ENCODE measurements at places on chromosomes 1 and 21.
A peak's percentile ranks its signal among the peaks of the same experiment; 100 is the strongest.

- DNase-seq: no peak
Observed at GRCh38 chr1:2438038-2438437, 25.7 kb upstream of the PEX10 start.

DNA sequence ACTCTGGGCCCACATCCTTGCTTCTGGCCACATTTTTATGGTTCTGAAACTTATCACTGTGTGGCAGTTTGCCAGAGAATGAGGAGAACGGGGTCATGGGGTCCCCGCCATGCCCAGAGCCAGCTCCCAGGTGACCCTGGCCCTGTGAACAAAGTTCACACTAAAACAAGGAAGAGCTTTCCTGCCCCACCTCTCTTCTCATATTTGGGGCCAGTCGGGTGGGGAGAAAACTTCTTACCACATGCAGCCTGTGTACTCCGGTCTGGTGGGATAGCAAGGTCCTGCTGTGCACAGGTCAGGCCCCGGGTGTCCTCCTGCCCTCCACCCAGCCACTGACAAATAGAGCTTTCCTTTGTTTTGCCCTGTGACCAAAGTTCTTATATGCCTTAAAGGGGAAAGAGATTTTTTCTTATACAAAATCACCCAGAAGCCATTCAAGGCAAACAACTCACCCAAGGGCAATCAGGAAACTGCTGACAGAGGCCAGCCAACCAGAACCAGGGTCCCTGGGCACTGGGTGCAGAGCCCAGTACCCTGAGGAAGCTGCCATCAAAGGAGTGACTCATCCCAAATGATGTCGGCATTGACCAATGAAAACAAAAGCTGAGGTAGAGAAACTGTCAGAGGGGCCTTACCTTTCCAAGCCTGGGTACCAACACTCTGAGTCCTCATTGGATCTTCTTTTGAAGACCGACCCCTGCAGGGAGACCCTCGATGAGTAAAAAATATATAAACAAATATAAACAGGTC lies 53.6 kb downstream of the OLIG1 start:
- DNase-seq: no peak

- no peak for DNase-seq
Observed at GRCh38 chr21:15004721-15005370, 60.0 kb downstream of the NRIP1 start.

DNA sequence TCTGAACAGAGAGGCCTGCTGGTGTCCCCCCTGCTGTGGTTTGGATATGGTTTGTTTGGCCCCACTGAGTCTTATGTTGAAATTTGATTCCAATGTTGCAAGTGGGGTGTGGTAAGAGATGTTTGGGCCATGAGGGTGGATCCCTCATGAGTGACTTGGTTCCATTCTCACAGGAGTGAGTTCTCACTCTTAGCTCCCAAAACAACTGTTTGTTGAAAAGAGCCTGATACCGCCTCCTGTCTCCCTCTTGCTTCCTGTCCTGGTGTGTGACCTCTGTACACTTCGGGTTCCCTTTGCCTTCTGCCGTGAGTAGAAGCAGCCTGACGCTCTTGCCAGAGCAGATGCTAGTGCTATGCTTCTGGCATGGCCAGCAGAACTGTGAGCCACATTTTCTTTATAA lies 60.5 kb downstream of the C21orf91 start:
- no peak for DNase-seq

DNA sequence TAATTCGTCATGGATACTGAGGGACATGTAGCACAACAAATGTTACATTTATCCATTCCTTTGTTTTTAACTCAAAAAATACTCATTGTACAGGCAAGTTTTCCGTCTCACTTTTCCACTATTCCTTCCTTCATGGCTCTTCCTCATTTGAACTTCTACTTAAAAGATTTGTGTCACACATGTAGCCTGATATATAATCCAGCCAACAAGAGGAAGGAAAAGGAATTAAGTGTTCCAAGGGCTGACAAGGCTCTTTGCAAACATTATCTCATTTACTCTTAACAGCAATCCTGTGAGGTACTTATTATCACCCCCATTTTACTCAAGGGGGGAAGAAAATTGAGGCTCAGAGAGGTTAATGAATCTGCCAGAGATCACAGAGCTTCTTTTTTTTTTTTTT lies 22.9 kb downstream of the CD244 start:
- DNase-seq: no peak

GRCh38 chr1:234175363-234175762 lies 197.9 kb upstream of the COA6 start:
- no peak for DNase-seq

DNA sequence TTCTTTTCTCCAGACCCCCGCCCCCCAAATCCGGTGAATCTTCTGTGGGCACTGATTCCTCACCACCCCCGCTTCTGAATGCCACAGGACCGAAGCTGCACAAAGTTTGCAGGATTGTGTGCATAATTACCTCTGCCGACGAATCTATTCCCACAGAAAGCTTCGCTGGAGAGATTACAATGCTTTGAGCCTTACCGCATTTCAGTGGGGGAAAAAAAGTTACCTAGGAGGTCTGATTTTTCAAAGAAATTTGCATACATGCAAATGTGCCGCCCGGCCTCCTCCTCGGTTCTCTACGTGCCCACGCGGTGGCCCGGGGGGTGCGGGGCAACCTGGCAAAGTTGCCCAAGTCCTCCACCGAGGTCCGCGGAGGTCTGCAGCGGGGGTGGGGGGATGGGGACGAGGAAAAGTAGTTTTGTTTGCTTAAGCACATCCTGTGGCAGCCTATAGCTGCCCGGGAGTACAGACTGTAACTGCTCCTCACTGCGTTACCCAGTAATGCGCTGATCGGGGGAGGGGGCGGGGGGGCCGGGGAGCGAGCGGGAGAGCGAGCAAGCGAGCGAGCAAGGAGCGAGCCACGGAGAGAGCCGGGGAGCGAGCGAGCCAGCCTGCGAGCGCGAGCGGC lies 563 bp upstream of the NFIA start:
- peak; percentile 53 for DNase-seq

GRCh38 chr1:15916417-15916816 lies 59.5 kb downstream of the ZBTB17 start:
- DNase-seq: no peak

- peak; percentile 69 for DNase-seq
Observed at GRCh38 chr1:10730985-10731384, 65.5 kb downstream of the CASZ1 start.

DNA sequence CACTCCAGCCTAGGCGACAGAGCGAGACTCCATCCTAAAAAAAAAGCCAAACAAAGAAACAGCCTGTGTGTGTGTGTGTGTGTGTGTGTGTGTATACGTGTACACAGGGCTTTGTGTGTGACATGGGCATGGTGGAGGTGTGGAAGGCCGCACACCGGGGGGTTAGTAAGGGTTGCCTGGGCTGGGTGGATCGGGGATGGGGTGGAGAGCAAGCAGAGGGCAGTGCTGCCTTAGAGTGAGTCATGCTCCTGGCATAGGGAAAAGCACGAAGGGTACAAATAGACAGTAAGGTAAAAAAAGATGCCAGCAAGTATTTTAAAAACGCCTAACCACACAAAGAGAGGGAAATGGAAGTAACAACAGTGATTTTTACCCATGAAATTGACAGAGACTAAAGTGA lies 6.2 kb downstream of the PRMT2 start:
- peak; percentile 48 for DNase-seq

GRCh38 chr1:111908011-111908621 lies 81.4 kb downstream of the KCND3 start:
- DNase-seq: no peak

- peak; percentile 83 for DNase-seq
Observed at GRCh38 chr1:1630191-1630964, 1.6 kb upstream of the MMP23B start.

GRCh38 chr1:231695439-231696255 lies 69.1 kb downstream of the DISC1 start:
- DNase-seq: peak; percentile 48

DNA sequence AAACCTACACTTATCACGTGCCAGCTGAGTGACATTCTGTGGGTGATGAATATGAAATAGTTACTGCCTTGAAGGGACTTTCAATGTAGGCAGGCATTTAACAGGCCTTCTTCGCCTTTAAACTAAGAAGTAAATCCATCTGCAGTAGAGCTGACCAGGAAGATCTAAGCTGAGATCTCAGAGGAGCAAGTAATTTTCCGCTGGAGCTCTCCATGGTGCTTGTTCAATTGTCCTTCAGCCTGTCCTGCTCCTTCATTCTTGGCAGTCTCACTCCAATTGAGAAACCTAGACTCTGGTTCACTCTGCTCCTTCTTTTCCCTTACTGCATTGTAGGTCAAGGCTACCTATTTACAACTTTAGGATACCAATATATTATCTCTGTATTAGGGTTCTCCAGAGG lies 183.5 kb downstream of the HMCN1 start:
- DNase-seq: peak; percentile 72

DNA sequence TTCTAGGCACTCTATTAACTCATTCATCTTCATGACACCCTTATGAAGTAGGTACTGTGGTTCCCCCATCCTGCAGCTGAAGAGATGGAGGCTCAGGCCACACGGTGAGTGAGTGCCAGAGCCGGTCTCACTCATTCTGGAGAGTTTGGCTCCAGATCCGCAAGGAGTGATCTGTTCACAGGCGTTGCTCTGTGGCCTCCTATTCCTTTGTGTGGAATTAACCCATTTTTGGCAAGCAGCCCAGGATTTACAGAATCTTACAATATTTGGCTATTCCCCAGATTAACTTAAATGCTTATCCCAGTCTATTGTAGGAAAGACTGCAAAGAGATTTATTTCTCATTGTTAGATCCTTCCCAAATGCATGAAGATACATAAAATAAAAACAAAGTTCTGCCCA lies 29.6 kb downstream of the KIAA0040 start:
- peak; percentile 30 for DNase-seq

DNA sequence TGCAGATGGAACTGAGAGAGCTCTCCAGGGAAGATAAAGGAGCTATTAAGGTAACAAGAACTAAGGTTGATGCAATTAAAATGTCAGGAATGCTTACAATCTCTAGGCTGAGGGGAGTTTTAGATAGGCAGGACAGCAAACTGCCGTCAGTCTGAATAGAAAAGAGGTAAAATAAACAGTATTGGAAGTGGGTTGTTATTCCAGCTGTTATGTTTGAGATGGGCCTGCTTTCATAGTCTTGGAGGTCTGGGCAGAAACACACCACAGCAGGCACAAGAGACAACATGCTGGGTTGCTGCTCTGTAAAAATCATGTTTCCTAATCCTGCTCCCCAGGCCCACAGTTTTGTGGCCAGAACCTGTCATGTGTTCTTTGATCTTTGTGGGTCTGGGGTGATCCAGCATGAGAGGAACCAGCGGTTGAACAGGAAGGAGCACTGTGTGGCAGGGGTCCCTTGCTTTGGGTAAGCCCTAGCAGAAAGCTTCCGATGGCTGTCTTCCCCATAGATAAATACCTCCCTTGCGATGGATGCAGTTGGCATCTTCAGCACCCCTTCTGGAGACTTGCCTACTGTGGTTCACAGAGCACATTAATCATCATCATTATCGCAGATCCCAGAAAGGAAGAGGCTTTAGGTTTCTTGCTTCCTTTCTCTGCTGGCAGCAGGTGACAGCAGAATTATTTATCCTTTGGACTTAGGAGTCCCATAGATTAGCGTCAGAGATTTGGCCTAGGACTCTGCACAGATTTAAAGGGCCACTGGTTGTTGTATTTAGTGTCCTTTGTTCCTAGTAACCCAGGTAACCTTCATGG lies 97.1 kb downstream of the AK5 start:
- peak; percentile 32 for DNase-seq

DNA sequence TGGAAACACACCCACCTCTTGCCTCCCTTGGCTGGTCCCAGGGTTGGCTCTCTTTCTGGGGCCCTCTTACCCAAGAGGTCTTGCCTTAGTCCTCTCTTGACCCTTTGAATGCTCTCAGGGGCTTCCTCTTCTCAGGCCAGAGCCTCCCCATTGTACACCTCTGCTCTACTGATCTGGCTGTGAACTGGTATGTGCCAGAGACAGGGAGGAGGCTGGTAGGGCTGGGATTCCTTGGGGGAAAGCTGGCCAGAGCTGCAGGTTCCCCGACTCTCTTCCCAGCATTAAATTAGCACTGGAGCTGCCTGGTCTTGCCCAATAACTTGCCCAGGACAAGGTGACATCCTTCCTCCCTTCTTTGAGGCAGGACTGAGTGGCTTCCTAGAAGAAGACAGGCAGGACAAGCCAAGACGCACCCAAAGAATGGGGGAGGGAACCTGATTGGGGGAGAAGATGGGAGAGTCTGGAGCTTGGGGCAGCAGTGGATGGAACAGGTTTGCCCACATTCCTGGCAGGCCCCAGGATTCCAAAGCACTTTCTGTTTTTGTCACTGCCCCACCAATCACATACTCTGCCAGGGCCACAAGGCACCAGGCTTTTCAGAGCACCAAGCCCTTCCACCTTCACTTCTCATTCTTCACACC lies 37.2 kb upstream of the CITED4 start:
- no peak for DNase-seq

- peak; percentile 48 for DNase-seq
Observed at GRCh38 chr1:109466452-109467300, at the start of gene SYPL2. Gene SYPL2 (plus strand): TSS chr1:109466546. CDS start chr1:109466844, 298 bp downstream.

- DNase-seq: no peak
Observed at GRCh38 chr21:40373761-40374160, 473.2 kb downstream of the DSCAM start.

GRCh38 chr1:36258960-36259344 lies 34.7 kb downstream of the THRAP3 start:
- DNase-seq: peak; percentile 60
